Activated CD4-positive, alpha-beta T cell treated with anti-CD3 and anti-CD28 coated beads for 4 hours (primary cell): ENCODE measurements at places on chromosomes 1 and 21.

DNA sequence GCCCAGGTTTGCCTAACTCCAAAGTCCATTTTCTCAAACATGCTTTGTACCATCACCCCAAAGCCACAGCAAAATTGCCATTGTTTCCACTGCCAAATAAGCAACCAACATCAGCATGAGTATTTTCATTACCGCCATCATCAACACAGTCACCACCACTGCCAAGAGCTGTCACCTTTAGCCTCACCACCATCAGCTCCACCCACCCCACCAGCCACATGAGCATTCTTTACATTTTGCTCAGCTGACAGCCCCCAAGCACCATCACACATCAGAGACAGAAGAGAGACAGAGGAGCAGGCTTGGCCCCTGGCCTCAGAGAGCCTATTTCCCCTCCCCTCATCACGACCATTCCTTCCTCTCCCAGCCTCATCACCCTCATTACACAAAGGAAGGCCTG is 42.7 kb downstream of the TAS1R2 start:
- DNase-seq, result no peak

DNA sequence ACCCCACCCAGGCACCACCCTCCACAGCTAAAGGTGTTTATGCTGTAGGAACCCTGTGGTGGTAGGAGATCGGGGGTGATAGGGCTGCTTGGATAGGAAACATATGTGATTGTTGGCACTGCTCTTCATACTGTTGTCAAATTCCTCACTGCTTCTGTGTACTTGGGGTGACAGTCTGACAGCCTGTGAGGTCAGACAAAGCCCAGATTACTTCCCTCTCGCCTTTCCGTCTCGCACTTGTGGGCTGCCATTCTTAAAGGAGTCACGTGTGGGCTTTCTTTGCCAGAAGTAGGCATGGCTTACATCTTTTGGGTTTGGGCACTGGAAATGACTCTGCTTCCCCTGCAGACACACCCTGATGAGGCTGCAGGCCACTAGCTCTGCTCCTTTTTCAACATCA is 363.8 kb downstream of the DISC1 start:
- DNase-seq, result no peak

- DNase-seq, result no peak
These were observed 15.1 kb downstream of the INAVA start for GRCh38 chr1:200909757-200910239.

- peak; percentile 12 for DNase-seq
These were observed 164.2 kb upstream of the C1orf21 start for GRCh38 chr1:184222652-184223052.

GRCh38 chr21:31364253-31364945 is 20.3 kb upstream of the TIAM1 start:
- DNase-seq, result peak; percentile 16

DNA sequence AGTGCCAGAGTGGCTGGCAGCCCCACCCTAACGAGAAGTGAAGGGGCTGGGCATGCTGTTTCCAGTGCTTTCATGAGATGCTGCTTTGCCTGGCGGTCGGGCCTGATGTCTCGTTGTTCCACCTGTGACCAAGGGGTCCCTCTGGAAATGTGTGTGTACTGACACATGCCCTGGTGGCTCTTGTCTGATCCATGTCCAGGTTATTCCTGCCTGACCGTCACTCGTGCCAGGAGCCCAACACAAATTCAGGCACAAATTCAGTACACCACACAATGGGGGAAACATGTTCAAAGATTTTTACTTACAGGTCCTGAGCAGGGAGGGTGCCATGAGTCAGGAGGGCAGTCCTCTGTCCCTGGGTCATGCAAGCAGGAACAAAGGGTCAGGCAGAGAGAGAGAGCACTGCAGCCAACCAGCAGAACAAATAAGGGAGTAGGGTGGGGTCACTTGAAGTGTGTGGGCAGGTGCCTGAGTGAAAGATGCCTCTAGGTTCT is 76.3 kb downstream of the ADARB1 start:
- DNase-seq, result no peak

GRCh38 chr21:41703857-41704501 is 62.9 kb downstream of the RIPK4 start:
- no peak for DNase-seq

- DNase-seq, result no peak
These were observed 9.9 kb upstream of the LDLRAD1 start for GRCh38 chr1:54027848-54028247.

DNA sequence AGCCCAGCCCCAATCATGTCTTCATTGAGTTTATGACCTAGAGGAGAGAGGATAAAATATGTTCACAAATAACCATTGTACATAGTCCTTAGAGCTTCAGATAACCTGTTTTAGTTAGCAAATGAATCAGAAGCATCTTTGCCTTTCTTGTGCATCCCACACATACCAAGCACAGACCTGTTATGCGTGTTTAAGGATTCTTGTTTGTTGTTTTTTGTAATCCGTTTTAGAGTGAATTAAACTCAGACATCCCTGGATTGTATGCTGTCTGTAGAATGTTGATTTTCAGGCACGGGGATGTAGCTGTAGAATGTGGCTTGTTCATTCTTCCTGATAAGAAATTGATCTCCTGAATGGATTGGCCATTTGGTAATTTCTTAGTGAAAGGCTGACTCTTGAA is 135.8 kb downstream of the EDEM3 start:
- no peak for DNase-seq

DNA sequence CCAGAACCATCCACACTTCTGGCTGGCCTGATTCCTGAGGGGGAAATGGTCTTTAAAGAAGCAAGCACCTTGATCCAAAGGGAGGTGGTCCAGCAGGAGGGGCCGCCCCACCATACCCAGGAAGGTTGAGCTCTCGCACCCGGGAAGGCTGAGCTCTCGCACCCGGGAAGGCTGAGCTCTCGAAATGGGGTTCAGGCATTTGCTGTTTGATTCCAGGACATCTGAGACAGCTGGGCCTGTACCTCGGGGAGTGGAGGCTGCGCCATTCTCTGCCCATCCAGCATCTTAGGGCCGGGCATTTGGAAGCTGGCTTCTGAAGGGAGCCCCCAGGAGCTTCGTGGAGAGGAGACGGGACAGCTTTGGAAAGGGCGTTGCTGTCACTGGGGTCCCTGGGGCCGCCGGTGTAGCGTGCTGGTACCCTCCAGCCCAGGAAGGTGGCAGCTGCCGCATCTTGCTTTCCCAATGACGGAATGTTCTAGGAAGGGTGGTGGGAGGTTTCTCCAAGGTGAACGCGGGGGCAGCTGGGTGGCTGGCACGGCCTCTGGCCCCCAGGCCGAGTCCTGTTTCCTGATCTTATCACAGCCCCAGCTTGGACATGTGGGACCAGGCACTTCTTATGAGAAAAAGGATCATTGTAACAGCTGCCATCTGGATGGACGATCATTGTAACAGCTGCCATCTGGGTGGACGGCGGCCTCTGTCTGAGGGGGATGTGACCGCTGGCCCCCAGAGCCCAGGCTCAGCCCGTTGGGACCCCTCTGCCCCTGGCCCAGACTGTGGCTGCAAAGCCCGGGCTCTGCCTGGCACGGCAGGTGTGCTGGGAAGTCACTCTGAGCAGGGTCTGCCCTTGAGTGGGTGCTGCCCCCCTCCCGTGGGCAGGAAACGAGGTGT is 61.6 kb downstream of the COL18A1 start:
- DNase-seq, result no peak

DNA sequence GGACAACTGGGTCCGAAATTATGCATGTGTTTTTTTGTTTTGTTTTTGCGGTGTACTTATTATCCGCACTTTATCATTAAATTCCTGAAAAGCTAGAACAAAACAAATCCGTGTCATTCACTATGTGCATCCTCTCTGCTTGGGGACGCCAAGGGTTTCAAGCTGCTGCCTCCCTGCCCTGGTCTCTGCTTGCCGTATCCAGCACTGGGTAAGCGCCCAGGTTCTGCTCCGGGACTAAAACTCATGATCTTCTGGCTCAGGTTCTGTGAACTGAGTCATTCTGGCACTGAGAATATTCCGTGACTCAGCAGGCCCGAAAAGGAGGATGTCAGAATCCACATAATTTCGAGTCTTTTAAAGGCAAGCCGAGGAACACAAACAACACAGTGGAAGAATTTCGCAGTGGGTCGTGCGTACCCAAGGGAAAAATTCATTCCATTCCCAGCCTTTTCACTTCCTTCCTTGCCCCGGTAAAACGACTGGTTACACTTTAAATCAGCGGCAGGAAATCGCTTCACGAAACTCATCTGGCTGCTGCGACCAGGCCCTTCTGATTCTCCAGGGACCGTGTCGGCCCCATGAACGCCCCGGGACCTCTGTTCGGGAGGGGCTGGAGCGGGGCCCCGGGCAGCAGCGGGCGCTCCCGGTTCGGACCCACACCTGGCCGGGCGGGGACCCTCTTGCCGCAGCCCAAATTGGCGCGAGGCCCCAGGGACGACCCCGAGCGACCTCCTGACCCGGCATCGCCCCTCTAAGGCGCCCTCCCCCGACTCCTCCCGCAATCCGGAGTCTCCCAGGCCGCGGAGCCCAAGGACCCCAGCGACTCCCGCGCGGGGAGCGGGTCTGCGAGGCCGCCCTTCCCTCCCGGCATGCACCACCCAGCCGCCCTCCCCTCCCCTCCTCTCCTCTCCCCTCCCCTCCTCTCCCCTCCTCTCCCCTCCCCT is 746 bp upstream of the LAMC1 start:
- peak; percentile 16 for DNase-seq
